ENCODE measurements at places on chromosomes 12 and 14.

- peak; percentile 50 for DNase-seq
- peaks cover 2% of the 10 kb centered on the region for H3K27me3 ChIP-seq
- H3K27ac ChIP-seq: no peak overlapping the region
- no peak overlapping the region for H3K4me3 ChIP-seq
Observed at GRCh38 chr12:5796171-5796958, 148.7 kb downstream of the ANO2 start.

GRCh38 chr12:64480148-64480547, 28.2 kb downstream of the TBK1 start:
- DNase-seq: no peak

DNA sequence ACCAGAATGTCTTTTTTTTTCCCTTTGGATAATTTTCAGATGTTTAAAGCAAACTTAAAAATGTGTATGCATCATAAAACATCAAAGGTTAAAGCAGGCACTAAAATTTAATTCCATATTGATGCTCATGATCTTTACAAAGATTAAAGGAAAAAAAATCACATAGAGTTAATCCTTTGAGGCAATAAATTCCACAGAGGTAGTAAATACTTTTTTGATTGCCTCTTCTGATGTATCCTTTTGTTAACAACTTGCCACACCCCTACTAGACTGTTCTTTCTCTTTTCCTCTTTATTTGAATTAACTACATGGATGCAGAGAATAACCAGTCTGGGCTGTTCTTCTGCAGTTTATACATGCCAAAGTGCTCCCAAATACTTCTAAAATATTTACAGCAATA, 45.2 kb upstream of the KCNJ8 start:
- no peak for DNase-seq
- peaks cover 2% of the 10 kb centered on the region for H3K4me1 ChIP-seq
- H3K27me3 ChIP-seq: no peaks in the 10 kb centered on the region
- H3K27ac ChIP-seq: no peak overlapping the region
- no peak overlapping the region for H3K4me3 ChIP-seq

- H3K27me3 ChIP-seq: peaks cover 41% of the 10 kb centered on the region
- H3K27ac ChIP-seq: no peak overlapping the region
- DNase-seq: no peak
- no peak overlapping the region for H3K4me3 ChIP-seq
- peaks cover 15% of the 10 kb centered on the region for H3K4me1 ChIP-seq
- no peaks in the 10 kb centered on the region for H3K36me3 ChIP-seq
Observed at GRCh38 chr14:95364481-95365209, 44.9 kb upstream of the CLMN start.
